Stimulated activated CD8-positive, alpha-beta memory T cell treated with anti-CD3 and anti-CD28 coated beads, Interleukin-4, amount 100 ng/mL, for 1 hour (primary cell): ENCODE measurements at places on chromosomes 6 and 20.

- no peak for DNase-seq
Observed at GRCh38 chr20:1177680-1178079, 7.1 kb downstream of the TMEM74B start.

GRCh38 chr6:90681863-90682262 lies 95.0 kb upstream of the MAP3K7 start:
- no peak for DNase-seq

GRCh38 chr6:107357842-107358241 lies 101.5 kb downstream of the PDSS2 start:
- DNase-seq, result no peak

GRCh38 chr6:74891349-74891831 lies 314.5 kb downstream of the COL12A1 start:
- DNase-seq, result no peak

- DNase-seq, result no peak
Observed at GRCh38 chr6:17460862-17461261, 67.5 kb downstream of the CAP2 start.

DNA sequence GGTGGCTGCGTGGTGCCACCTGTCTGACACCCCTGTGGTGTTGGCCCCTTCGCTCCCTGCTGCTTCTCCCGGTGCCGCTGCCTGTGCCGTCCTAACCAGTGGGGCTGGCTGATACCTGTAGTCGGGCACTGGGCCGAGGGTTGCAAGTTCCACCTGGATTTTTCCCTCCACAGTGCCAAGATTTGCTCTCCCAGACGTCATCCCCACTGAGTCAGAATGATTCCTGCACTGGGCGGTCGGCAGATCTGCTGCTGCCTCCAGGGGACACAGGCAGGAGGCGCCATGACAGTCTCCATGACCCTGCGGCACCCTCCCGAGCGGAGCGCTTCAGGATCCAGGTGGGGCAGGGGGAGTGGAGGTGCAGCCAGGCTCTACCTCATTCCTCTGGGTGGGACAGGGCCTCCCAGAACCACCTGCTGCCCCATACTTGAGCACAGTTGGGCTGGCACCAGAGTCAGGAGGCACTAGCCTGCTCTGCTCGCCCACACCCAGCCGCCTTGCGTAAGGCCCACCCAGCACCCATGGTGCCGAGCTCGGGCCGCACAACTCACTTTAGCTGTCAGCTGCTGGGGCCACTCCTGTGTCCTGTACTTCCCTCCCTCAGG lies 60.2 kb downstream of the TCP11 start:
- no peak for DNase-seq

DNA sequence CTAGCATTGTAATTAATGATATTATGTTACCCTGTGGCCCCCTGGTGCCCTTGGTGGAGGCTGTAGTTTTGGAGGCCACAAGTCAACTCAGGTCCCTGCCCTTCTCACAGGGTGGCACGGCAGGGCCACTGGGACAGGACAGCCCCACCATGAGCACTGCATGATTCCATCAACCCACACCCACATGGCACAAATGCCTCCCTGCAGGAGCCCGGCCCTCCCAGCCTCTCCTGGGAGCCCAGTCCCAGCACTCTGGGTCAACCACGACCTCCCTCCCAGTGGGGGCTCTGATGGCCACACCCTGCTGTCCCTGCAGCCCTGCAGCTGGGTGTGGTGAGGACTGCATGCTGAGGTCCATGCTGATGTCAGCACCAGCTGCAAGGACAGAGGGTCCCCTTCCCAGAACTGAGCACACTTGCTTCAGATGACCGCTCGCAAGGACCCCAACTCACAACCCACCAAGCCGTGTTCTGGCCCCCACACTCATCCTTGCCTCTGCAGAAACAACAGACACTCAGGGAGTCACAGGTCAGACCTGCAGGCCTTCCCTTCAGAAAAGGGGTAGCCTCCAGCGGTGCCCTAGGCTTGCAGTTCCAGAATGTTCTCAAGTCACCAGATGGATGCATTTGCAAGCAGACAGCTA lies 15.7 kb upstream of the CST7 start:
- no peak for DNase-seq

- DNase-seq, result no peak
Observed at GRCh38 chr6:96051555-96051954, 35.8 kb downstream of the FUT9 start.

DNA sequence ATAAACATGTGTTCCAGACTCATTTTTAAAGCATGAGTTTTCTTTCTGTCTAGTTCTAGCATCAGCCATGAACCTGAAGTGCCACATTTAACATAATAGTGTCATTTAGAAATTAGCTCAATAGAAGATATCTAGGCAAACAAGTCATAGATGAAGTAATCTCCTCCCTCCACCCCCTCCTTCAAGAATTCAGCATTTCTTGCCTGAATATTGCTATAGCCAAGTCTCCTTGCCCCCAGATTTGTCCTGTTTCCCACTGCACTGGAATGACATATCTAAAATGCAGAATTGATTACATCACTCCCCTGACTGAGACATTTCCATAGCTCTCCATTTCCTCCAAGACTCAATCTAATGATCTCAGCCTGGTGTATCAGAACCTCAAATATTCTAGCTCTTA lies 134.9 kb upstream of the BACH2 start:
- no peak for DNase-seq

GRCh38 chr20:19737025-19737424 lies 21.0 kb upstream of the RIN2 start:
- no peak for DNase-seq

GRCh38 chr6:158174024-158174423 lies 5.9 kb downstream of the GTF2H5 start:
- DNase-seq, result no peak

DNA sequence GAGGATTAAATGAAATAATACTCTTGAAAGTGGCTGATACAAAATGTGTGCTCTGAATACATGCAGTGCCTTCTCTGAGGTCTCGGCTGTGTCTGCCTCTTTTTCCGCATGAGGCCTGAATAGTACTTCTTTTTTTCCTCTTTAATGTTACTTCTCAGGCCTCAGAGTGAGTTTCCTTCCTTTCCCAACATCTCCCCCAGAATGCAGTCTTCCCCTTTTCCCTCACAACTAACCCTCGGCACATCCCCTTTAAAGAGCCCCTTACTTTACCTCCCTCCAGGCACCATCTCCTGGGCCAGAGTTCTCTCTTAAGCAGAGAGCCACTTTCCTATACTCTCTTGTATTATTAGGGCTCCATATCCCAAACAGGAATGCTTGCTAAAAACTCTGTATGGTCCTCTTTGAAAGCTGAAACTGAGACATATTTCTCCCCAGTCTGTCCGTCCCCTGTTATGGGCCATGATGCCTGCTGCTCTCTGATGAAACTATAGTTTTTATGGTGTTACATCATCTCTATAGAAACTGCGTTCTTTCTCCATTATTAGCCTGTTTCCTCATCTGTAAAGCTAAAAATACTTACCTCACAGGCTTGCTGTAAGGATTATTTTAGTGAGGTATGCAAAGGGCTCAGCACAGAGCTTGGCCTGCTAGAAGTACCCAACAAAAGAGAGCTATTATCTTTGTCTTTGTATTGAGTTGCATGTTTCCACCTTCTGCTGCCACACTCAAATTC lies 2.3 kb downstream of the PLAGL2 start:
- no peak for DNase-seq

DNA sequence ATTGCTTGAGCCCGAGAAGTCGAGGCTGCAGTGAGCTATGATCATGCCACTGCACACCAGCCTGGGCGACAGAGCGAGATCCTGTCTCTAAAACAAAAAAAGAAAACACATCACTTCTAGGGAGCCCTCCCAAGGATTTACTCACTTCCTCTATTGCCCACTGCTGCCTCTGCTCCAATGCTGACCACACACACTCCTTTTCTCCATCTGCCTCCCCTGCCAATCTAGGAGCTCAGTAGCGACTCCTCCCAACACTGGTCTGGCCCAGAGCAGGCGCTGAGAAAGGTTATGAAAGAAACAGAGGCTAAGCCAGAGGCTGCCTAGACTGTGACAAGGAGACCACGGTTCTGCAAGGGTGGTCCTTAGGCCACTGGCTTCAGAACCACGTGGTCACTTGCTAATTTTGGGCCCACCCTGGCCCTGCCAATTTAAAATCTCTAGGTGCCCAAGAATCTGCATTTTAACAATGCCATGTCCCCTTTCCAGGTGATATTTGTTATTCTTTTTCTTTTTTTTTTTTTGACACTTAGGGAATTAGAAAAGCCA lies 1.3 kb upstream of the E2F1 start:
- DNase-seq, result no peak

GRCh38 chr20:62292108-62292507 lies 10.7 kb upstream of the ADRM1 start:
- no peak for DNase-seq

DNA sequence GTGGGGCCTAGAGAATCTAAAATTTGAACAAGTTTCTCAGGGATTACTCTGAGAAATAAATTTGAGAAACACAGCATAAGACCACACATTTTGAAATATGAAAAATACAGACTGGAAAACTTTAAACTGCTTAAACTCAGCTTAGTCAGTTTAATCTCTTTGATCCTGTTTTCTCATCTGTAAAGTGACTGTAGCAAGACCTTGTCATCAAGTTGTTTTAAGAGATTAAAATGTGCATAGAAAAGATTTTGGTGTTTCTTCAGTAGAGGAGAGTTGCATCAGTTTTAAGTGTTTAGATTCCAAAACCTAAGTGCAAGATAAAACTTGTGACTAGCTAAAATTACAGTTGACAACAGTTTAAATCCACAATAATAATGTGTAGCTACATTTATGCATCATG lies 8.1 kb upstream of the BCKDHB start:
- DNase-seq, result no peak

GRCh38 chr6:40782355-40782754 lies 195.2 kb upstream of the LRFN2 start:
- DNase-seq, result no peak

GRCh38 chr6:132612449-132613108 lies 11.5 kb downstream of the TAAR2 start:
- no peak for DNase-seq

- DNase-seq, result no peak
Observed at GRCh38 chr6:125797120-125797885, 6.5 kb downstream of the NCOA7 start.

GRCh38 chr6:57064809-57065208 lies 18.3 kb downstream of the KIAA1586 start:
- DNase-seq, result no peak

DNA sequence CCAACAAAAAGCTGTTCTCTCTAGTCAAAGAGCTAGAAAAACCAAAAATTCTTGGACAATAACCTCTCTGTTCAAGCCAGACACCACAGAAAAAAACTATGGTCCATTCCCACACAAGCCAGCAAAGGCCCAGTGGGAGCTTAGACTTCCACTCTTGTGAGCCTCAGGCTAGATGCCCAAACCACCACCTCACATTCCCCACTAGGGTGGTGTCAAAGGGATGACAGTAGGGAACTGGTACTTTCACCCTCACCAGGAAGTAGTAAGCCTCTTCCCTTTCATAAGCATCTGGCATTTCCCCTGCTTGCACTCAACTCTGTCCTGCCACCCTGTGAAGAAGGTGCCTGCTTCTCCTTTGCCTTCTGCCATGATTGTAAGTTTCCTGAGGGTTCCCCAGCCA lies 58.4 kb upstream of the RNF217 start:
- DNase-seq, result no peak

DNA sequence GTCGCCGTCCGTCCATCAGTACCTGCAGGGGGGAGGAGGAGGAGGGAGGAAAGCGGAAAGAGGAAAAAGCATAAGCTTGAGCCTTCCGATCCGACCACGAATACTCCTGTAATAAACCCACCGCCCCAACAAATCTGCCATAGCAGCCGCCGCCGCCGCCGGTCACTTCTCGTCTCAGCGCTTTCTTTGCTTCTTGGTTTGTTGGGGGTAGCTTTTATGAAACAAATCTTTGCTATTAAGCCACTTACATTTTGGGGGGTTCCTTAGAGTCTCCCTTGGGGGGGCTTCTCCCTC lies 277 bp downstream of the ADGRB3 start:
- DNase-seq, result no peak

DNA sequence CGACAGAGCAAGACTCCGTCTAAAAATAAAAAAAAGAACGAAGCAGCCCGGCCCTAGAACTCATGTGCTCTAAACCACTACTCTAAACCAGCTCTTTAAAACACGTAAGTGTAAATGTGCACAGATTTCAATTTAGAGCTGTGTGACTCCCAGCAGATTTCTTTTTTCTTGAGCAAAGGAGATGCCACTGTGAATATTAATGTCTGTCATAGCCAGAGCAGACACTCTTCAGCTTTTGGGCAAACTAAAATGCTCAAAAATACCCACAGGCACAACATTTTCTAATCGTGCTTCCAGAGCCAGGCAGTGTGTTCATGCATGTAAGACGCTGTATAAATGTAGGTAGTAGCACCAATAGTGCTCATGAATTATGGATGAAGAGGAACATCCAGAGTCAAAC lies 218.9 kb upstream of the PLCB4 start:
- no peak for DNase-seq

DNA sequence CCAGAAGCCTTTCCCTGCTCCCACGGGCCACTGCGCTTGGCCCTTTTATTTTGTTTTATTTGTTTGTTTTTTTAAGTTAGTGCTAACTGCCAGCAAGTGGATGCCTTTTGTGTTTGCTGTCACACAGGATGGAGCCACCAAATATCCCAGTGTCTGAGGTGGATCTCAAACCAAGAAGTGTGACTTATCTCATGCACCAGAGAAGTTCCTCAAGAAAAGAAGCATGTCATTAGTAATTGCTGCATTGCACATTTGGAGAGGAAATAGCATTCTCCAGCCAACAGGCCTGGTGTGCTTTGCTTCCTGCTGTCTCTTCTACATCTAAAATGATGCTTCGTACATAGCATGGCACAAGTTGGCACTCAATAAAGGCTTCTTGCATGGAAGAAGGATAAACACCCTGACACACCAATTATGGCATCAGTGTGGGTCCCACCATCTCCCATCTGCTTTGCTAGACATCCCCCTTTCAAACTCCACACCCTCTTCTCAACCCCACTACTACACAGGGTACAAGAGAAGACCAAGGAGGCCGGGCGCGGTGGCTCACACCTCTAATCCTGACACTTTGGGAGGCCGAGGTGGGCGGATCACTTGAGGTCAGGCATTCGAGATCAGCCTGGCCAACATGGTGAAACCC lies 1.9 kb upstream of the ATP9A start:
- no peak for DNase-seq

GRCh38 chr20:52372169-52372568 lies 180.6 kb upstream of the ZFP64 start:
- DNase-seq, result no peak

GRCh38 chr6:3665608-3666007 lies 85.9 kb downstream of the PXDC1 start:
- DNase-seq, result no peak

- no peak for DNase-seq
Observed at GRCh38 chr6:121694801-121695251, 259.4 kb downstream of the GJA1 start.

DNA sequence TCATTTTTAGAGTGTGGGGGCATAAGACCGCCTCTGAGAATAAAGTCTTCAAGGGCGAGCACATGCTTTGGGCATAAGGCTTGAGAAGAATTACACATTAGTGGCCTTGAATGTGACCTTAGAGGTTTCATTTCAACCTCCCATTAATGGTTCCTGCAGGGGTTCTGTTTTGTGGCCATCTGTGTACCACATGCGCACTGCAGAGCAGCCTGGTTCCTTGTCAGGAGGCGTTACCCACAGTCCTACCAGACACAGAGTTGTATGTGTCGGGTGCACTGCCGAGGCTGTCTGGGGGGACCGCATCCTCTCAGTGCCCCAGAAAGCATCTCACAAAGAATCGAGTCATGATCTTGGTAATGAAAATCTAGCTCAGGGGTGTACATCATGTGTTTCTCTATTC lies 115.7 kb downstream of the B3GAT2 start:
- DNase-seq, result no peak
